Stimulated activated naive CD4-positive, alpha-beta T cell (primary cell): ENCODE measurements at places on chromosomes 13 and 19.

GRCh38 chr13:23724196-23724970 is 154.2 kb downstream of the TNFRSF19 start:
- DNase-seq: no peak

- no peak for DNase-seq
Measured at GRCh38 chr13:112674412-112675365, 15.1 kb upstream of the ATP11A start.

- no peak for DNase-seq
Measured at GRCh38 chr13:24085662-24086061, 74.9 kb upstream of the SPATA13 start.

GRCh38 chr13:37529751-37530385 is 68.7 kb downstream of the POSTN start:
- no peak for DNase-seq

GRCh38 chr13:35470671-35471661 is 5.5 kb downstream of the MAB21L1 start:
- DNase-seq: no peak

GRCh38 chr19:13097463-13098258 is 5.0 kb downstream of the LYL1 start:
- DNase-seq: no peak

GRCh38 chr19:41428481-41428859 is 1.3 kb upstream of the B3GNT8 start:
- DNase-seq: no peak
